ENCODE measurements at places on chromosomes 3 and 15.

- no peak for DNase-seq
Observed at GRCh38 chr15:57651445-57651844, 55.1 kb upstream of the POLR2M start.

DNA sequence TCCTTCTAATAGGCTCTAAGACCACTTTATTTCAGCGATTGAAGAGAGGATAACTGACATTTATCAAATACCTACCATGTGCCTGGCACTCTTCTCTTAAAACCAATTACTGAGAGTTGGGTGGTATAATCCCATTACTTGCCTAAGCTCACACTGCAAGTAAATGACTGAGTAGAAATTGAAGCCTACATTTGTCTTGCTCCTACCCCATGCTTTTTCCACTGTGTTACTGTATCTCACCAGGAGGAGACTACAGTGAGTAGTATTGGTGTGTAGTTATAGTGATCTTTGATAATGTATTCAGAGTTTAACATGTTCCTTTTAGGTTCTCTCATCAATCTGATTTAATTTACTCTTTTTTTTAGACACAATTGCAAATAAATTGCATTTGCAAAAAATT is 20.7 kb downstream of the EIF2A start:
- DNase-seq: no peak

DNA sequence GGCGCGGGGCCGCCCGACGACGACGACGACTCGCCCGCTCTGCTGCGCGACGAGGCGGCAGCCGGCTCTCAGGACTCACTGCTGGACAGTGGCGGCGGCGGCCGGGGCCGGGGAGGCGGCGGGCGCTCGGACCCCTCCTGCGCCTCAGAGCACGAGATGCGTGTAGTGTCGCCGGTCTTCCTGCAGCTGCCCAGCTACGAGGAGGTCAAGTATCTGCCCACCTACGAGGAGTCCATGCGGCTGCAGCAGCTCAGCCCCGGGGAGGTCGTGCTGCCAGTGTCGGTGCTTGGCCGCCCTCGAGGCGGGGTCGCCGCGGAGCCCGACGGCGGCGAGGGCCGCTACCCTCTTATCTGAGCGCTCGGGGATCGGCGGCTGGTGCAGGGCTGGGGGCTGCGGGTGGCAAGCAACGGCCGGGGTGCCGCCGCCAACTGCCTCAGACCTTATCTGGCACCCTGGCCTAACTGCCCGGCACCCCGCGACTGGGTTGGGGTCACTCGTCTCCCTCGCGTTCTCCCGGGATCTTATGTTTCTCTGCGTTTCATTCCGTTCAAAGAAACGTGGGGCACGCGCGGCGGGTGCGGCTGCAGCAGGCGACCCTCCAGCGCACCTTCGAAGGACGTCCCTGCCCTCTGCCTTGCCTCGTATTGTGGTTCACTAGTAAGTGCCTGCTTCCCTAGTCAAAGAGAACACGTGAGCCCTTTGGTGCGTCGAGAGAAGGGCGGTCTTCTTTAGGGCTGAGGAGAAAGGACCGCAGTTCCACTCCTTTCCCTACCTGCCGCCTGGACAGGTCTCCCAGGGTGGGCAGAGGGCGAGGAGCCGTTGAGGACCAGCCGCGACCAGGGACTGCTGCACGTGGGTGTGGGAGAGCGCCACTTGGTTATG is 1.0 kb downstream of the C3orf80 start:
- DNase-seq: no peak

- no peak for DNase-seq
Observed at GRCh38 chr15:78389322-78389721, 48.7 kb upstream of the IREB2 start.

GRCh38 chr3:45465192-45465591 is 76.8 kb downstream of the LARS2 start:
- no peak for DNase-seq

GRCh38 chr15:83061680-83062079 is 5.4 kb downstream of the BTBD1 start:
- DNase-seq: no peak

DNA sequence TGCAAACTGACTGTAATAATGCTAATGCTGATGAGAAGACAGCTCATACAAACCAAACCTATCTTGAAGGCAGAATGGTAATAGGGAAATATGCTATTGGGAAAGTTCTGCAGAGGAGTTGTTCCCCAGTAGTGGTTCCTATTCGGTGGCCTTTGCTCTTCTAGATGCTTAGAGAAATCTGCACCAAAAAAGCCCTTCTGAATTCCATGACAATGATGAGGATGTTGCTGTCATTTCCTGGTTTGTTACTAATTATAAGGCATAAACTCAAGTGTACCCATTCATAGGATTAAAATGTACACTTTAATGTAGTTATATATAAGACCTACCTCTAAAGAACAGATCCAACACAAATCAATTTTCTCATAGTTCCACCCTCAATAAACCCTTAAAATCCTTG is 30.1 kb downstream of the TOMM70 start:
- DNase-seq: no peak

DNA sequence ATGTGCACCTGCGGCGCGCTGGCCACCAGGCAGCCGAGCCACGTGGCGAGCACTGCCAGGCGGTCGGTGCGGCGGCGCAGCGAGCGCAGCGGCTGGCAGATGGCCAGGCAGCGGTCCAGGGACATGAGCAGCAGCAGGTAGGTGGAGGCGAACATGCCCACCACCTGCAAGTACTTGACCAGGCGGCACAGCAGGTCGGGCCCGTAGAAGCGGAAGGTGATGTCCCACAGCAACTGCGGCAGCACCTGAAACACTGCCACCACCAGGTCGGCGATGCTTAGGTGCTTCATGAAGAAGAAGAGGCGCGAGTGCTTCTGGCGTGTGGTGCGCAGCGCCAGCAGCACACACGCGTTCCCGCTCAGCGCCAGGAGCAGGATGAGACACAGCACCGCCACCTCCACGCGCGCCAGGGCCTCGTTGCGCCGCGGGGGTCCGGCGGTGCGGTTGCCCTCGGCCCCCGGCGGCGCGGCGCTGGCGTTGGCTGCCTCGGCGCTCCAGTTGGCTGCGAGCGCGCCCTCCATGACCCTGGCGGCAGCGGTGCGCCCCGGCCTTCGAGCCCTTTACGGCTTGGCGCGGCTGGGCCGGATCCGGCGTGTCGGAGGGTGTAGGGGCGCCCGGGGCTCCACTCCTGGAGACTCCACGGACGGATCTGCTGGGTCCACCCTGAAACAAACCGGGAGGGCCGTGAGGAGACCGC is 1.6 kb downstream of the OXTR start:
- no peak for DNase-seq

GRCh38 chr3:75218577-75218976 is 445.6 kb upstream of the FRG2C start:
- DNase-seq: no peak

GRCh38 chr3:16050641-16051467 is 123.6 kb upstream of the GALNT15 start:
- DNase-seq: no peak

DNA sequence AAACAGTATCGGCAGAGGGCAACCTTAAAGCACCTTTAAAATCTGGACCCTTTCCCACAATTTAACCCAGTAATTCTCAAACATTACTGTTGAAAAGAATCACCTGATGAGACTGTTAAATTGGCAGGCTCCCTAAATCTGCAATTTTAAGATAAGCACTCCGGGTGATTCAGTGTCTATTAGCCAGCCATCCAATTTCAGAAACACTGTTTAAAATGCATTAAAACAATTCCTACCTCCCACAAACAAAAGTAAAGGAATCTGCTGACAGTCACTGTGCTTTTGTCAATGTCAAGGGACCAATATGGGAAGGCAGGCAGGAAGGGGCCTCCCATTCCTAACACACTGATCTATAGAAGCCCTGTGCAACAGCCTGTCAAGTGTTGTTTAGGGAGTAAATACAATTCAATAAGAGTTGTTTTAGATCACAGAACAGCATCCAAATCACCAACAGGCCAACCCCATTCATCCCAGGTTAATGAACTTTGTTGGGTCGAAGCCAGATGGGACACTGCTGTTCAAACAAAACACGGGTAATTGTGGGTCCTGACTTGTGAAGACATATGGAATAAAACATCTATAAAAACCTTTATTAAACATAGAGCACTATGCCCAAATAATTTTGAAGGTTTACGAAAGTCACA is 21.4 kb downstream of the SIAH2 start:
- DNase-seq: no peak

DNA sequence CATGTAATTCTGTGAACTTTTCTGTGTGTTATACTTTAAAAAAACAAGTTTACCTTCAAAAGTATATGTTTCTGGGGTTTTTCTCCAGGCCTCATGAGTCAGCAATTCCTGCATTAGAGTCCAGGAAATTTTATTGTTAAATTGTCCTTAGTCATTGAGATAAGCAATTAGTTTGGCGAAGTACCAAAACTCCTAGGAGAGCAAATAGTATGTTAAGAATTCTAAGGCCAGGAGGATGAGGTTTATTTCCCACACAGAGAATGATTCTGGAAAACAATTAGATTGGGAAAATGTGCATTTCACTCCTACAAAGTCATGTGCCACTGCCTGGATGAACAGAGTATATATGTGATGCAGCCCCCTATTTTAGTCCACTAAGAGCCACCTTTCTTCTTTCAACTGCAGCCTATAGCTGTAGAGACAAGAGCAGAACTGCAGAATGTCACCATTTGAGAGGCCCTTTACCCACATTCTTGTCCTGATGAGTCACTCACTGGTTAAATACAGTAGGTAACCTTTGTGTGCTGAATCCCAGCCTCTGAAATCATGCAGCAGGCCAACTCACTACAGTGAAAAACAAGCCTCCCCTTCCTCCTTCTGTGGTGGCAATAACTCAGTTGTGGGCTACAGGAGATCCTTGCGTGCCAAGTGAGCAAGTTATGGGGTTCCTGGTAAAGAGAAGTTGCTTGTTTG is 452.8 kb upstream of the THBS1 start:
- no peak for DNase-seq

GRCh38 chr15:77838595-77838994 is 205.9 kb upstream of the LINGO1 start:
- no peak for DNase-seq

- DNase-seq: no peak
Observed at GRCh38 chr3:195163719-195164572, 107.0 kb downstream of the XXYLT1 start.

- no peak for DNase-seq
Observed at GRCh38 chr3:170695486-170696064, 109.7 kb upstream of the SLC7A14 start.

DNA sequence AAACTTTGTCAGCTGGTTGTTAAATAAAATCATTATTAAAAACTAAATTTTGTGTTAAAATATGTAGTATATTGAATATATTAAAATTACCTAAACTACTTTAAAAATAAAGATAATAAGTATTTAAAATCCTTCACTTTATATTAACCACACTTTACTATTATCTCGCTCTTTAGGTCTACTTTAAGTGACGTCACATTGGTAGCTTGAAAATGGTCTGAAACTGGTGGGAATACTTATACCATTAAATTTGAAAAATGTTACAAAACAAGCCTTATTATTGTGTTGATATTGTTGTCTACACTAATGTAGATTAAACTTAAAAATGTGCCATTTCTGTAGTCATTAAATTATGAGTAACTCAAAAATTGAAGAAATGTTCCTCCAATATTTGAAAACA is 77.6 kb downstream of the ZIC4 start:
- no peak for DNase-seq

- no peak for DNase-seq
Observed at GRCh38 chr3:53091011-53091410, 39.2 kb downstream of the RFT1 start.

DNA sequence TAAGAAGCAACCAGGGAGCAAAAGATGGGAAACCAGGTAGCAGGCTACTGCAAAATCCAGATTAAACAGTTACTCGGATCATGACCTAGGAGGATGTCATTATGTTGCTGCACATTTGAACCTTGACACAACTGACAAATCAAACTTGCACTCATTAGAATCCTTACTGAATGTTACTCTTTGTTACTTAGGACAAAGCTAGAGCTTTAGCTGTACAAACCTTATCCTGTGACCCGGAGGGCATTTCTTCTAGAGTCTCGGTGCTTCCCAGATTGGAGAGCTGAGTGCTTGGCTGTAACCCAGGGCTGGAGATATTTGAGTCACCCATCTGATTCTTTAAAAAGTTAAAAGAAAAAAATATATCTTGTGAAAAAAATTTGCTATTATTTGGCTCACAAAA is 43.4 kb downstream of the DCP1A start:
- DNase-seq: no peak

DNA sequence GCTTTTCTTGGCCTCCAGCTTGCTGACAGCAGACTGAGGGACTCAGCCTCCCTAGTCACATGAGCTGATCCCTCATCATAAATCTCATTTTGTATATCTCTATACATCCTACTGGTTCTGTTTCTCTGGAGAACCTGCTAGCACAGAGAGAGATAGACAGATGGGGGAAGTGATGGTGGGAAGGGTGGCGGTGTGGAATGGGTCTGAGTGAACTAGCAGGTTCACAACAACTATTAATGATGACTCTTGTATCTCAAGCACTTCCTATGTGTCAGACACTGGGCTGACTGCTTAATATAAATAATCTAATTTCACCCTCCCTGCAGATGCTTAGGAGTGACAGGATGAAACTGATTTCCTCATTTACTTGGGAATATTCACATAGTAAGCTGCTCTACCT is 106.9 kb upstream of the TLE3 start:
- DNase-seq: no peak

- no peak for DNase-seq
Observed at GRCh38 chr3:194022816-194023215, 113.1 kb upstream of the HES1 start.

DNA sequence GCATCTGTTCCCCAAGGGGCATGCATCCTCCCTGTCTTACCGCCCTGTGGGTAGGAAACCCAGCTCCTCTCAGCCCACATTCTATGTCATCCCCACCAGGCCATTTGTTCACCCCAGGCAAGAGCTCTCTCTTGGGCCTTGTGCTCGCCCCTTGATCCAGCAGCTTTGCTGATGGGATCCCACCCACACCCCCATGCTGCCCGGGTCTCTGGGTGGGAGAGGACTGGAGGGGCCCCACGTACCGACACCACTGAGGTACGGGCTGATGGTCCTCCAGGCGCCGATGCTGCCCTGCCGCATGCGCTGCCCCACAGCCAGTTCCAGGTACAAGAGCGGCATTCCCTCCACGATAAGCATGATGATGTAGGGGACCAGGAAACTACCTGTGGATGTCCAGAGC is 14.5 kb downstream of the SLC6A20 start:
- no peak for DNase-seq

DNA sequence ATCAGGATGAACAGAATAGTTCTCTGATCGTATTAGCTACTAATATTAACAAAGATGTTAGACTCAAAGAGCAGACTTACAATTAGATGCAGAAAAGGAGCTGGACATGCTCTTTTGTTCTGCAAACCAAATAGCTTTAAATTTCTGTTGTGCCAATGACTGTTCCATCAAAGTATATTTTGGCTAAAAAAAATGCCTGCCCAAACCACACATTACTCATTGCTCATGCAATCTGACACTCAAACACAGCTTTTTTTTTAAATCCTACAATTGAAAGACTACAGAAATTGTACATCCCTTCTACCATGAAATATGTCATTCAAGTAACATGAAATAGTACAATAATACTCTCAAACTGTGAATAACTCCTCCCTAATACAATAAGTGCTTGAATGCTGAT is 48.6 kb downstream of the SHOX2 start:
- no peak for DNase-seq

DNA sequence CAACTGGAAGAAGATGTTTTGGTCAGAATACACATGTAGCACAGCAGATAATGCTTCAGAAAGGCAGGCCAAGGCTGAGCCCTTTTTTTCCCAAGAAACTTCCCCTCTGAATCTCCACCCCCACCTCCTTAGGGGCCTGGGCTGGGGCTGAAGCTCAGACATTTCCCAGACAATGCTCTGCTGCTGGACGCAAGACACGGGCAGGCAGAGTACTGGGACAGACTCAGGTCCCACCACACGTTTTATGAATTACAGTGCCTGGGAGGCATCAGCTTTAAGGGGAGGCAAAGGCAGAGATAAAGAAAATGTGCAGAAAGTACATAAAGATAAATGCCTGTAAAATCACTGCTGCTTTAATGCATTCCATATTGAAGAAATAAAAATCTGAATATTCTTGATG is 479.4 kb downstream of the ERC2 start:
- DNase-seq: no peak

All from stimulated activated CD8-positive, alpha-beta memory T cell treated with anti-CD3 and anti-CD28 coated beads, Interleukin-4, amount 100 ng/mL, for 4 hours (primary cell).